ENCODE measurements at places on chromosomes 5 and 9.

GRCh38 chr9:120974181-120974580, 47.6 kb upstream of the TRAF1 start:
- H3K27me3 ChIP-seq: peaks cover 11% of the 10 kb centered on the region
- no peak for DNase-seq
- H3K36me3 ChIP-seq: no peaks in the 10 kb centered on the region
- peaks cover 8% of the 10 kb centered on the region for H3K4me1 ChIP-seq
- no peak overlapping the region for H3K4me3 ChIP-seq

DNA sequence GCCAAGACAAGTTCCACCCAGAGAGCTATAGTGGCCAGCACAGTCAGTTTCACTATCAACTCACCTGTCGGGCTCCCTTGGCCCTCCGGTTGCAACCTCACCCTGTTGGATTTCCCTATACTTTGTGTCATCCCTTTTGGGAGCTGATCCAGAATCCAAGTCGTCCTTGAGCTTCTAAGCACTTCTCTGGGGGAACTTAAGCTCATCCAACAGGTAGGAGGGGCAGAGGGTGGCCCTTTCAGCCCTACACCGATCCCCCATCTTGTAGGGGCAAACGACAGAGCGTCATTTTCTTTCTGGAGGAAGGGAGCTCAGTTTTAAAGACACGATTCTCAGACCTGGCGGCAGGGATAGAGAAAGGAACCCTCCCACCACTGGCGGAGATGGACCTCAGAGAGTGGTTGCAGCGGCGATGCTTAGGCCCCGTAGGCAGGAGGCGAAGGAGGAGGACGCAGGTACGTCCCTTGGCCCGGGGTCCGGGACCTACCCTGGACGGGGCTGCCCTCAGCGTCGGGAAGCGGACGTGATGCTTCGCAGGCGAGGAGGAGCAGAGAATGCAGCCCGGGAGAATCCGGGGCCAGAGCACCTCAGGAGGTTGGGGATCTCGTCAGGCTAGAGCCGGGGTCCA, 519 bp downstream of the ZER1 start:
- H3K4me3 ChIP-seq: peak overlapping the region; percentile 98
- H3K4me1 ChIP-seq: peaks cover 13% of the 10 kb centered on the region
- H3K27me3 ChIP-seq: no peaks in the 10 kb centered on the region
- H3K27ac ChIP-seq: peak overlapping the region; percentile 98

GRCh38 chr9:121485623-121486022, 14.0 kb downstream of the GGTA1 start:
- H3K27ac ChIP-seq: peak overlapping the region; percentile 43
- peaks cover 23% of the 10 kb centered on the region for H3K4me1 ChIP-seq
- H3K27me3 ChIP-seq: peaks cover 14% of the 10 kb centered on the region
- DNase-seq: no peak

DNA sequence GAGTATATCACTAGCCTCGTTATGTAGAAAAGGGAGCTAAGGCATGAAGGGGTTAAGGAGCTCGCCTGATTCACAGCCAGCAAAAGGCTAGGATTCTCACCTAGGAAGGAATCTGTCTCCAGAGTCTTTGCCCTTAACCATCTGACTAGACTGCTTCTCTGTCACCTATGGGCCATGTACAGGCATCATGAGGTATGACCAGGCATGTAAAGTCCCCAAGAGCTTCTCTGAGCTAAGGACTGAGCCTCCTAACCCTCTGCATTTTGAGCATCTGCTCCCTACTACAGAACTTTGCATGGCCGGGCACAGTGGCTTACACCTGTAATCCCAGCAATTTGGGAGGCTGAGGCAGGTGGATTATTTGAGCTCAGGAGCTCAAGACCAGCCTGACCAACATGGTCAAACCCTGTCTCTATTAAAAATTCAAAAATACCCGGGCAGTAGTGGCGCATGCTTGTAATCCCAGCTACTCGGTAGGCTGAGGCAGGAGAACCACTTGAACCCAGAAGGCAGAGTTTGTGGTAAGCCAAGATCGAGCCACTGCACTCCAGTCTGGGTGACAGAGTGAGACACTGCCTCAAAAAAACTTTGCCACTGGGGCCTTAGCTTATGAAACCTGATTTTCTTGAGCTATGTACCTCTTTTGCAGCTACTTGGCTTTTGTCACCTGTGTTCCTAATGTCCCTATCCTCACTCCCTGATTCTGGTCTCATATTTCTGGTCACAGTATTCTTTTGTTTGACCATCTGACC, 33.2 kb upstream of the IL7R start:
- no peaks in the 10 kb centered on the region for H3K4me1 ChIP-seq
- no peak for DNase-seq
- H3K27ac ChIP-seq: no peak overlapping the region
- no peak overlapping the region for H3K4me3 ChIP-seq
- H3K36me3 ChIP-seq: no peaks in the 10 kb centered on the region
- peaks cover 5% of the 10 kb centered on the region for H3K27me3 ChIP-seq

GRCh38 chr5:53392073-53392472, 88.4 kb upstream of the FST start:
- H3K27me3 ChIP-seq: peaks cover 5% of the 10 kb centered on the region
- H3K4me3 ChIP-seq: no peak overlapping the region
- no peaks in the 10 kb centered on the region for H3K4me1 ChIP-seq
- no peak for DNase-seq
- H3K36me3 ChIP-seq: peaks cover 12% of the 10 kb centered on the region
- H3K27ac ChIP-seq: no peak overlapping the region

GRCh38 chr5:147485046-147485445, 24.8 kb downstream of the DPYSL3 start:
- no peak overlapping the region for H3K27ac ChIP-seq
- peaks cover 47% of the 10 kb centered on the region for H3K4me1 ChIP-seq
- DNase-seq: no peak
- no peaks in the 10 kb centered on the region for H3K36me3 ChIP-seq
- H3K27me3 ChIP-seq: no peaks in the 10 kb centered on the region

GRCh38 chr5:147482706-147483180, 27.1 kb downstream of the DPYSL3 start:
- no peaks in the 10 kb centered on the region for H3K27me3 ChIP-seq
- DNase-seq: no peak
- peak overlapping the region; percentile 78 for H3K27ac ChIP-seq
- H3K4me3 ChIP-seq: no peak overlapping the region
- peaks cover 57% of the 10 kb centered on the region for H3K4me1 ChIP-seq
- no peaks in the 10 kb centered on the region for H3K36me3 ChIP-seq

DNA sequence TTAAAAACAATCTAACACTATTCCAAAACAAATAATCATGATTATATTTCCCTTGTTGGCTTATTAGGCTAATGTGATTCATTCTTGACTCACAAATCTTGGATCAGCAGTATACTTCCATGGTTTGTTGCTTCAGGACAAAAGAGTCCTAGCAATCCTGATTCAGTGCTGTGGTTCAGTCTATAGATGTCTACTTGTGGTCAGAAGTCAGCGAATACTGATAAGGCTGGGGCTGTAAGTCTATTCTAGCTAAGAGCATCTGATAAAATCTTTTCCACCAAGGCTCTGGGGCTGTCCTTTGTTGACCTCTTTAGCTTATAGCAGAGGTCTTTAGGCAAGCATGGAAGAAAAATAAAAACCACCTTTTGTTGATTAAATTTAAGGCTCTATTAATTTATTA, 4.4 kb upstream of the SMIM3 start:
- H3K27ac ChIP-seq: no peak overlapping the region
- DNase-seq: no peak
- no peak overlapping the region for H3K4me3 ChIP-seq

DNA sequence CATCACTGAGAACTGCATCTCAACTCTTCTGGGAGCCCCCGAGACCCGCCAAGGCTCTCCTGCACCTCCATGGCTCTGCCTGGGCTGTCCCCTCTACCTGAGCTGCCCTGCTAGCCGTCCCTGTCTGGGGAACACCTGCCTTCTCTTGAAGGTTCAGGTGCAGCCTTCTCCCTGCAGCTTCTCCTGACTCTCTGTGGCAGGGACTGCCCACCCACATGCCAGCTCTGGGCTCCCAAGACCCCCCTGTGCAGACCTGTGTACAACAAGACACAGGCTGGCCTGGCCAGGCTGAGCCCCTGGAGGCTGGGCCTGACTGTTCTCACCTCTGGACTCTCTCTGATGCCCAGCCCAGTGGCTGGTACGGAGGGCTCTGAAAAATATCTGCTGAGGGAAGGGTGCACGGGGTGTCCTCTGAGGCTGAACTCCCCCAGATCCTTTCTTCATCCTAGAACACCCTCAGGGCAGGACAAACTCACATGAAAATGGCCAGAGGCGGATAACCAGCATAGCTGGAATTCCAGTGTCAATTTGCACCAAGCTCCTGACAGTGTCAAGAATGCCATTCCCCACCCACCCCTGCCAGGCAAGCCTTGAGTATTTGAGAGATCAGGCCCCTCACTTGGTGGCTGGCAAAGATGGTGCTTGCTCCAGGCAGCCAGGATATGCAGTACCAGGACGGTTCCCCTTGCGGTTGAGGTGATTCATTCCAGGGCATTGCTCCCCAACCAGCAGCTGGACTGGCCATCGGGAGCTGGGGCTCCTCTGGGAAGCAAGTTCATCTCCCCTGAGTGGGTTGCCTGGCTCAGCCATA, 40.9 kb upstream of the SLC25A51 start:
- no peak overlapping the region for H3K4me3 ChIP-seq
- H3K4me1 ChIP-seq: peaks cover 41% of the 10 kb centered on the region
- H3K36me3 ChIP-seq: no peaks in the 10 kb centered on the region
- no peak for DNase-seq
- peaks cover 3% of the 10 kb centered on the region for H3K27me3 ChIP-seq

- H3K27ac ChIP-seq: no peak overlapping the region
- no peak overlapping the region for H3K4me3 ChIP-seq
- no peaks in the 10 kb centered on the region for H3K36me3 ChIP-seq
- DNase-seq: no peak
- H3K27me3 ChIP-seq: peaks cover 6% of the 10 kb centered on the region
Observed at GRCh38 chr5:176722757-176723156, 75.5 kb downstream of the TSPAN17 start.

GRCh38 chr5:147972076-147972840, 65.9 kb upstream of the C5orf46 start:
- no peaks in the 10 kb centered on the region for H3K27me3 ChIP-seq
- H3K27ac ChIP-seq: no peak overlapping the region
- H3K4me1 ChIP-seq: peaks cover 20% of the 10 kb centered on the region
- no peak overlapping the region for H3K4me3 ChIP-seq

DNA sequence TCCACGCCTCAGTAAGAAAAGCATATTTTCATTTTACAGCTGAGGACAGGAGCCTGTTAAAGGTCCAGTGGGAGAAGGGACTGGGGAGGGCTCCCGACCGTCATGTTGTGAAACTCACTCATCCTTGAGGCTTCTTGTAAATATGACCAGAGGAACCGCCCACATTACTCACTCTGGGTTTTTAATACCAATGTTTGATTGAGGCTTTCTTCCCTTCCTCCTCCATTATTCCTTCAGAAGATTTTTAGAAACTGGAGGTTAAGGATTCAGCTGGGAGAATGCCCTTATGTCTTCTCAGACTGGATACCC, 61.4 kb upstream of the GLRX start:
- H3K4me1 ChIP-seq: peaks cover 24% of the 10 kb centered on the region
- H3K36me3 ChIP-seq: peaks cover 20% of the 10 kb centered on the region
- H3K4me3 ChIP-seq: no peak overlapping the region
- no peak overlapping the region for H3K27ac ChIP-seq
- no peak for DNase-seq
- peaks cover 3% of the 10 kb centered on the region for H3K27me3 ChIP-seq
